ENCODE measurements at places on chromosomes 6 and 20. TPM values are rescaled to one million over a fixed set of nuclear protein-coding genes. Genes with fewer than 3 reads are reported as not detected.

The TNNC2 gene
- total RNA-seq = not detected

The RAD21L1 gene
- not detected for total RNA-seq

The ADISSP gene
- 20.7 TPM for total RNA-seq

The IL17F gene
- total RNA-seq = 12.6 TPM

The NMBR gene
- total RNA-seq = not detected

The PFDN4 gene
- 30.3 TPM for total RNA-seq

The ADAM33 gene
- total RNA-seq = not detected

The SAMD10 gene
- 18.3 TPM for total RNA-seq

The HS3ST5 gene
- total RNA-seq = not detected

The SLC17A3 gene
- 0.15 TPM for total RNA-seq

The VWA7 gene
- 12.2 TPM for total RNA-seq

The L3MBTL1 gene
- total RNA-seq = 7.4 TPM

The PTCRA gene
- total RNA-seq = not detected

Measured in activated CD4-positive, alpha-beta memory T cell treated with anti-CD3 and anti-CD28 coated beads, Interleukin-2, amount 10 ng/mL, durations not matched to agents 7 days and 5 days (primary cell).